ENCODE measurements at places on chromosomes 16 and 17. TPM values are rescaled to one million over a fixed set of nuclear protein-coding genes. Genes with fewer than 3 reads are reported as not detected.
A peak's percentile ranks its signal among the peaks of the same experiment; 100 is the strongest.

DNA sequence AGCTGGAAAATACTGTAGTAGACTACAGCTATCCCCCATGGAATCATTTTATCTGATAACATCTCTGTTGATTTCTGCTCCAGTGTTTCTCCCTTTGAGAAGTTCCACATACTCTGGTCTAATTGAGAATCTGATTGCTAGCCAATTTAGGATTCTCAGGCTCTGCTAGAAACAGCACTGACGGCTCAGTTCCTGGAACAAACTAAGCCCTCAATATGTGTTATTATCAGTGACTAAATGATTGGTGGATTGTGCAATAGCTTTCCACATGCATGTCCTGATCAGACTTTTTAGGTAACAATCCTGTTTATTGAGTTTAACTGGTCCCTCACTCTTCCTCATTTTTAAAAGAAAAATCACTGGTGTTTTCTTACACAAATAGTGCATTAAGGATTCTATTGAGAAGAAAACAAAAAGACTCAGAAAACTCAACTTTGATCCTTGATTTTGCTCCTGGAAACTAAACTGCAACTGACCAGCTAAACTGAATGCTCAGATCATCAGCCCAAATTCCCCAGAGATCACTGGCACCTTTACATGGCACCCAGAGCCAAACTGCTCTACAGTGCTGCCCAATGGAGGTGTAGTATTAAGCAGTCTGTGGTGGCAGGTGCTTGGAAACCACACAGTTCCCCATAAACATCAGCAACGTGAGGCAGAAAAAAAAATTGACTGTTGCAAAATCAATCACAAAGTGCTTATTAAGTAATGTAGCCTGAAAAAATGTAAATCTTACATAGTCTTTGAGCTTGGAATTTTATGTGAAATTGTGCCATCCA lies 423.7 kb downstream of the TOX3 start:
- DNase-seq, result no peak

DNA sequence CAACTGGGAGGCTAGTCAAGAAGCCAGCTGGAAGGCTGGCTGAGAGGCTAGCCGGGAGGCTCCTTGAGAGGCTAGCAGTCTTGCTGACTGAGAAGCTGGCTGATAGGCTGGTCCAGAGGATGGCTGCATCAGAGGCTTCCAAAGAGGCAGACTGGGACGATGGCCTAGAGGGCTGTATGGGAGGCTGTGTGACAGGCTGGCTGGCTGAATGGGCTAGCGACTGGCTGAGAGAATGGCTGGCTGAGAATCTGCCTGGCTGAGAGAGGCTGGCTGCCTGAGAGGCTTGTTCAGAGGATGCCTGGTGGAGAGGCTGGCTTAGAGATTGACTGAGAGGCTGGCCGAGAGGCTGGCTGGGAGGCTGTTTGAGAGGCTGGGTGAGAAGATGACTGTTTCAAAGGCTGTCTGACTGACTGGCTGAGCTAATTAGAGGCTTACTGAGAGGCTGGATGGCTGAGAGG lies 34.8 kb upstream of the ACSM2B start:
- no peak for DNase-seq

The GDPD3 gene
- total RNA-seq, result 1.0 TPM

DNA sequence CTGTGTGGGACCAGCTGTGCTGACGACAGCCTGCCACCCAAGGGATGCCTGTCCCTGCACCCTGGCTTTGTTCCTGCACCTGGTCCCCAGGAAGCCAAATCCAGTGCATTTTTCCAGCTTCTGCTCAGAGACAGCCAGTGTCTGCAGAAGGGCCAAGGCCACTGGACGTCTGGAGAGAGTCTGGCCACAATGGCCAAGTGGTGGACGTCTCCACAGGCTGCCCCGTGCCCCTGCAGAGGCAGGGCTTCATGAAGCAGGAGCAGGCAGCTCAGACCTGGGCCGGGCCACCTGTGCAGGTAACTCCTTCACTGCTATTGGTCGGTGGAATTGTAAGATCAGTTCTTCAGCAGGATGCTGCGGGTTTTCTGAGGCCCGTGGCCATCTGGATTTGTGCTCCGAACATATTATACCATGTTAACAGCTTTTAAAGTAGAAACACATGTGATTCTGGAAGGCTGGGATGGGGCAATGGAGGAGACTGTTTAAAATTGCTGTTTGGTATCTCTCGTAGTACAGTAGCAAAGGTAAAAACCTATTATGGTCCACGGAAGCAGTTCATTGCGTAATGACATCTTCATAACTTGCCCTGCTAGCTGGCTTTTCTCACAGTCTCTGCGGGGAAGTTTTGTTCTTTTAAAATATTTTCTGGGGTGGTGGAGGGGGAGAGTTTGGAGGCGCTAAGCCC lies 185.3 kb downstream of the CCDC182 start:
- no peak for DNase-seq

DNA sequence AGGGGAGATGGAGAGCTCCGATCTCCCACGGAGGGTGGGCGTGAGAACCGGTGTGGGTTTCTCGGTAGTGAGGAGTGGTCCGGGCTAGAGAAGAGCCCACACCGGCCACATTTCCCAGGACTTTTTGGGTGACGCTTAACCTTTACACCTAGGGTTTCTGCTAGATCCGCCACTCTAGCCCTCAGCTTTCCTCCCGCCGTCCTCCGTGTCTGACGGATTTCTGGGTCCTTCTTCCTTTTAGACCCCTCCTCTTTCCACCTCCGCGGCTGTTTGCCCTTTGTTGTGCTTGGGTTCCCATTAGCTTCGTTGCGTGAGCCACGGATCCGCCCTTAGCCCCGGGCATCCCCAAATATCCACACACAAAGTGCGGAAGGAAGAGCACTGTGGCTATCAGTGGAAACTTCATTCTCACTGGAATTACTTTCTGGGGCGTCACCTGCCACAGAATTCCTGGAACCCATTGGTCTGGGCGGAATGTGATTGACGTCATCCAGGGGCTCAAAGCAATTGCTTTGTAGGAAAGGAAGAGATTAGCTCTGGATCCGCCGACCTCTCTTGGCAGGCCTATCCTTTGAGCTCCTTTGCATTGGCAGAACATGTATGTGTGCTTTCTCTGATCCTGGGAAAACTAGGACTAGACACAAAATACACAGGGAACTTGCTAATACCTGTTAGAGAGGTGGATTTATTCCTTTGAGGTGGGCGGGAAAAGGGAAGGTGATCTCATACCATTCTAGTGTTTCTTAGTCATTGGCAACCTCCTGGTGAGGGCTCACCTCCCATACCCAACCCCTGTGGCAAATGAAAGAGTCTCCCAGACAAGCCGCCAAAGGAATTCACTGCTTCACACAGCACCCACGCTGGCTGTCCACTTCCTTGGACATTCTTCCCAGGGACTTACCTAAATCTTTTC lies 654 bp downstream of the TNFAIP1 start:
- peak; percentile 71 for DNase-seq

GRCh38 chr17:40813804-40814203 lies 8.6 kb downstream of the KRT10 start:
- peak; percentile 57 for DNase-seq

GRCh38 chr17:82457073-82457928 lies 1.2 kb upstream of the NARF start:
- no peak for DNase-seq

GRCh38 chr16:72311426-72311825 lies 139.5 kb upstream of the PMFBP1 start:
- no peak for DNase-seq

- no peak for DNase-seq
Observed at GRCh38 chr16:64090327-64090726, 1031.5 kb downstream of the CDH11 start.

DNA sequence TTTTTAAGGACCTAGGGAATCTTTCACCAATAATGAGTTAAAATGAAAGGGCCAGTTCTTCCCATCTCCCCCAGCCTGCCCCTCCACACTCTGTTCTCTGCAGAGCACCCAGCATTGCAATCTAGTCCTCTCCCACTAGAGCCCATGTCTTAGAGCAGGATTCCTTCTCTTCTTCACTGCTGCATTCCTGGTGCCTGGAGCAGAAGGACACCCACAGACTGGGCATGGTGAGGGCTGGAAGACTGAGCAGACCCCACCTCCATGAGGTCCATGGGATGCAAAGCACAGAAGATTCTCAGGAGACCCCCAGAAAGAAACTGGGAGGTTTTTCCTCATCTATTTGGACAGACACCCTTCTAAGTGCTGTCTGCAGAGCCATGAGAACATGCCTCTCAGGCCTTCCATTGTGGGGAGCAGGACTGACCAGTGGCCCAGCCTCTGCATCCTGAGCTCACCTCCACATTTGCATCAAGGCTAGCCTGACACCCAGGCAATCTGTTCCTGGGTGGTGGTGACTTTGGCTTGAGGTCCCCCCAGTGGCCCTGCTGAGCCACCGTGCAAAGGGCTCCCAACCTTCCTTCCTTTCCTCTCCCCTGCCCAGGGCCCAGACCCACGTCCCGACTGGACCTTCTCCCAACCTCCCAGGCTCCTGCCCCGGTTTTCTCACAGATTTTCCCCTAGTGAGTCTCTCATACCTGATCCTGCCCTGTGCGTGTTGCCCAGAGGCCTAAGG lies 74.2 kb upstream of the ZNF469 start:
- DNase-seq, result no peak

GRCh38 chr17:32909787-32910369 lies 18.1 kb upstream of the TMEM98 start:
- peak; percentile 77 for DNase-seq

DNA sequence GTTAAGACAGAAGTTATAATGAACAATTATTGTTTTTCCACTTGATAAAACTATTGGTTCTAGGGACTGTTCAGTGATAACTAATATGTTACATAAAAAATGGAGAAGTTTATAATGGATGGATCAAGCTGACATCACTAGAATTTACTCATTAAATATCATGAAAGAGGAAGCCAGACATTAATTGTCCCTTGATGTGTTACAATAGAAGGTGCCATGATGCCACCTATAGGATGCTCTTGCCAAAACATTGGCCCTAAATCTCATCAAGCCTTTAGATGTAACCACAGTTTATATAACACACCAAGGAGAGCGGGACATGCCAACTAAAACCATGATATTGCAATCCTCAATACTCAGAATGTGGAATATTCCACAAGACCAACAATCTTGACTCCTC lies 147.9 kb upstream of the MON1B start:
- DNase-seq, result peak; percentile 46

The KRTAP2-2 gene
- not detected for total RNA-seq

DNA sequence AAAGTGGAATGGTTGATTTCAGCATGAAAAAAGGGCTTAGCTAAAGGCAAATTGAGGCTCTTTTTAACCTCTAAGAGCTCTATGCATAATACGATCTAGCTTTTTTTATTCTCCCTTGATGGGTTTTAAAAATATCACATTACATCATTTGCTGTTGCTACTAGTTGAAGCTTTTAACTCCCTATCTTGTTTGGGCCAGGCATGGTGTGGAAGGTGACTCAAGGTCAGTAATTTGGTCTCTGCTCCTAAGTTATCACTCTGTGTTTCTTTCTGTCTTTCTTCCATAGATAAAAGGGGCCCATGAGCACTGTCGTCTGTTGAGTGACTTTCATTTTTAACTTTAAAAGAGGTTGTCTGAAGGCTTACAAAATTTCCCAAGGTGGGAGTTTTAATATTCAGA lies 58.1 kb upstream of the GOT2 start:
- DNase-seq, result no peak

The CES4A gene
- total RNA-seq, result 2.1 TPM

The CDH8 gene
- not detected for total RNA-seq

GRCh38 chr17:41684035-41684434 lies 4.7 kb upstream of the EIF1 start:
- DNase-seq, result no peak

DNA sequence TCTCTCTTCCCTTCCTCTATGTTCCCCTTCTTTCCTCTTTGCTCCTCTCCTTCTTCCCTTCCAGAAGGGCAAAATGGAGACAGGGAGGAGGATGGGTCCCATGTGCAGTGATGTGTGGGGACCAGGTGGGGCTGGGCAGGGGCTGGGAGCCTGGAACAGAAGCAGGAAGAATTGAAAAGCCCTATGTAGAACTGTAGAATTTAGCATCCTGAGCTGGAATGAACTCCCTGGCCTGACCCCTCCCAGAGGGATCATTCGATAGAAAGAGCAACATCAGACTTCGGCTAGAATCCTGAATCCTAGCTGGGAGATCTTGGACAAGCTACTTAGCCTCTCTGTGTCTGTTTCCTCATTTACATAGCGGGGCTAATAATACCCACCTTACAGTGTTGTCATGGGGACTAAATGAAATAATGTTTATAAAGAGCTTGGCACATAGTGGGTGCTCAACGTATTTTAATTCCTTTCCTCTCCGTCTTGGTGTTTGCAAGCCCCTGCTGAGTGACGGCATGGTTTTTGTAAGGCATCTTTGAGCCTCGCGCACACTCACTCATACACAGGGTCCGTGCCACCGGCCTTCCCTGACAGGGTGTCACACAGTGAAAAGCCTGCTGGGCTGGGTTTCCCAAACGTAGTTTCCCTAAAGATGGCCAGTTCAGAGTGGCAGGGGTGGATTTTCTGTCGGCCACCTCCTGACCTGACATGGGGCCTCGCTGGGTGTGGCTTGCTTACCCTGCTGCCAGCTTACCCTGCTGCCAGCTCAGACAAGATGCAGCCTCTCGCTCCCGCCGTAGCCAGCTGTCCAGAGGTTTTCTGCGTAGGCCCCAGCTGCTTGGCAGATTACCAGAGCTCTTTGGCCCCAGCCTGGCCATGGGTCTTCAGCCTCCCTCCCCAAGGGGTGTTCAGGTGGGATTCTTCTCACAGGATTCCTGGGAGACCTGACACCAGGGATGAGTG lies 6.1 kb upstream of the ARHGAP23 start:
- DNase-seq, result no peak

The ACAP1 gene
- total RNA-seq, result 2.1 TPM

- no peak for DNase-seq
Observed at GRCh38 chr17:72346306-72346705, 225.5 kb downstream of the SOX9 start.

GRCh38 chr16:17171250-17172143 lies 299.3 kb downstream of the XYLT1 start:
- DNase-seq, result no peak

DNA sequence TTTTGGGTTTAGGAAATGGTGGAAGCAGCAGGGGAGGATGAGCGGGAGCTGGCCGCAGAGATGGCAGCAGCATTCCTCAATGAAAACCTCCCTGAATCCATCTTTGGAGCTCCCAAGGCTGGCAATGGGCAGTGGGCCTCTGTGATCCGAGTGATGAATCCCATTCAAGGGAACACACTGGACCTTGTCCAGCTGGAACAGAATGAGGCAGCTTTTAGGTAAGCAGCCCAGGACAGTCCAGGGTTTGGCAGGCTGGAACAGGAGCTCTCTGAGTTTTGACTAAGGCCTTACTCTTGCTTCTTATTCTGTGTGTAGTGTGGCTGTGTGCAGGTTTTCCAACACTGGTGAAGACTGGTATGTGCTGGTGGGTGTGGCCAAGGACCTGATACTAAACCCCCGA lies 41.4 kb downstream of the SF3B3 start:
- DNase-seq, result no peak

GRCh38 chr16:13756411-13757140 lies 163.4 kb upstream of the ERCC4 start:
- DNase-seq, result no peak

The TXNDC17 gene
- total RNA-seq, result 87.5 TPM

DNA sequence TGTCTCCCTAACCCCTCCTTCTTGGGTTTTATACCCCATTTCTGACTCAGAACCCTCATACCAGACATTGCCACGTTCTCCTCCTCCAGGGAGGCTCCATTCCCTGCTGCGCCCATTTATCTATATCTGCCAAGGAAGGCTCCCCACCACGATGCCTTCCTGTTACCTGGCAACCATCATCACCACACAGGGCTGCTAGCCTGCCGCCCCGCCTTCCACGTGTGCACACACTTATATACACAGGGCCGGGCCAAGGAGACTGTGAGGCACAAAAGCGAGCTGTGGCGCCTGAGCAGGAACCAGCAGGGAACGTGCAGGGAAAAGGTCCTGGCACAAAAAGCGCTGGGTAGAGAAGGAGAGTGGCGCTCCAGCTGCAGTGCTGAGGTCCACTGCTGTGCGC lies 261.8 kb downstream of the CBLN1 start:
- no peak for DNase-seq

The SRCAP gene
- 14.2 TPM for total RNA-seq

The CTRB1 gene
- not detected for total RNA-seq

The FOXN1 gene
- not detected for total RNA-seq

All from fibroblast of lung (primary cell).